ENCODE measurements at places on chromosomes 2 and 18.

DNA sequence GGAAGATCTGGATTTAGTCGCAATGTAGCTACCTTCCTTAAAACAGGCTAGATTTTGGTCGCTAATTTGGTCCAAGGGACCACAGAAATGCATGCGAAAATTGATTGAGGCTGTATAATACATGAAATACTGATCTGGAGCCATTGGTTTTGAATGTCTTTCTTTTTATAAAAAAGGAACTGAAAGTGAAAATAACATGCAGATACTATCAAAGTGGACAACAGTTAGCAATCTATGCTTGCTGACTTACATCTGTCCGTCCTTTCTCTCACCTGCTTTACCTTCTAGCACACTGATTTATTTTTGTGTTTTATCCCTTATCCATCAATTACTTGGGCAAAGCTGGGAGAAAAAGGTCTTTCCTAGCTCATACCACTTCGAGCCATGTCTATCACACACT lies 1459.8 kb upstream of the ACVR2A start:
- no peak for DNase-seq

DNA sequence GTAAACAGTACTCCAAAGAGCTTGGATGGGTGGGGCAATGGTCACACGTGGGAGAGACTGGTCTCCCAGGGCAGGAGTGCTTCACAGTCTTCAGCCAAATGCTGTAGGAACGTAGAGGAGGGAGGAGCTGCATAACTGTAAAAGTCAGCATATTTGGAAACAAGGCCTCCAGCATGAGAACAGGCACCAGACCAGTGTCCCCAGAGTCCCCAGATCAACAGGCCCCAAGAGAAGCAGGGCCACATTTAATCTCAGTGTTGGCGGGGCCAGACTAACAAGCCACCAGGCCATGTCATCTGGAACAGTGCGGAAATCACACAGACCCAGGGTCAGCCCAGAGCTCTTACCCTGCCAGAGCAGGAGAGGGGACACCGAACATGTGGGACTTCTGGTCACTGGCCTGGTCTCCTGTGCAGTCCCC lies 63.2 kb downstream of the ADCY3 start:
- no peak for DNase-seq

DNA sequence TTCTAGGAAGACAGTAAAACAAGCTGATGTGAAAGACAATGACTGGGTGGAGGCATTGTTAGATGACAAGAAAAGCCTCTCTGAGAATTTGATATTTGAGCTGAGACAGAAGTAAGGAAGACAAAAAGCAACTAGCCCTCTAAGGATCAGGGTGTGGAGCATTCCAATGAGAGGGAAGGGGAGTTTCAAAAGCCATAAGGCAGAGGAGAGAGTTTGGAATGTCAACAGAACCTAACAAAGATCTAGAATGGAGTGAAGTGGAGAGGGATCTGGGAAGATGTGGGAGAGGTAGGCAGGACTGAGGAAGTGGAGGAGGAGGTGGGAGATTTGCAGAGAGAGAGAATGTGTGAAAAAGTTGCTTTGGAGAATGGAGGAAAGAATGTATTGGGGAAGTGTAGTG lies 17.3 kb upstream of the ASXL2 start:
- DNase-seq, result no peak

DNA sequence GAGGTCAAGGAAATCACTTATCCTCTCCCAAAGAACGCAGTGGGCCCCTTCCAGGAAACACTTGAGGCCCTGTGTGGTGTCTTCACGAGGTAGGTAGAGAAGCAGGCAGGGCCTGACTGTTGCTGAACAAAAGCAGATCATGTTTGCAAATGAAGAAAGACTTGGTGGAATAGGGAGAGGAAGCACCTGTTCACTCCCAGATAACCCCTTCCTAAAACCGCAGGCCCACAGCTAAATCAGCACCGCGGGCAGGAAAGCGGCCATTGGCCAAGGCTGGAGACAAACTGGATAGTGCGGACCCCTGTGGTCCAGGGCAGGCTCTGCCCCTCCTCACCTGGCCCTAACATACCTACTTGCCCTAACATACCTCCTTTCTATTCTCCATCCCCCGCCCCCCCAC lies 64.9 kb upstream of the KLHL29 start:
- no peak for DNase-seq

- DNase-seq, result no peak
Observed at GRCh38 chr2:168669151-168669550, 133.3 kb upstream of the NOSTRIN start.

GRCh38 chr2:236180831-236181453 lies 12.8 kb upstream of the GBX2 start:
- peak; percentile 81 for DNase-seq
